Skeletal muscle cell (primary cell): ENCODE measurements at places on chromosomes 2 and 18.
A peak's percentile ranks its signal among the peaks of the same experiment; 100 is the strongest.

DNA sequence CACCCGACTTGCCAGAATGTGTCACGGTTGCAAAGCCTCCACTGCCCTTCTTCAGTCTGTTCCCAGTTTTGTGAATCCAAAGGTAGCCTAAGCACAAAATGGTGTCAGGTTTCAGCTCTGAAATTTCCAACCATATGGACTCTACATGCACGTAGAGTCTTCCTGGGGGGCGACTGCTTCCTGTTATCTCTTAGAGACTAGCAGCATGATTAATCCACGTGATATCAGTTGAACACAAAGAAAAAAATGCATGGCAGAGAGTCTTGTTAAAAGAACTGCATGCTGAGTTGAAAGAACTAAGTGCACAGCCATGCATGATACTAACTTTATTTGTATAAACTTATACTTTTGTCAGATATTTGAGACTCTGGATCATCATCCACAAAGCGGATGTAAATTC lies 404.4 kb downstream of the SOCS6 start:
- no peak for DNase-seq

DNA sequence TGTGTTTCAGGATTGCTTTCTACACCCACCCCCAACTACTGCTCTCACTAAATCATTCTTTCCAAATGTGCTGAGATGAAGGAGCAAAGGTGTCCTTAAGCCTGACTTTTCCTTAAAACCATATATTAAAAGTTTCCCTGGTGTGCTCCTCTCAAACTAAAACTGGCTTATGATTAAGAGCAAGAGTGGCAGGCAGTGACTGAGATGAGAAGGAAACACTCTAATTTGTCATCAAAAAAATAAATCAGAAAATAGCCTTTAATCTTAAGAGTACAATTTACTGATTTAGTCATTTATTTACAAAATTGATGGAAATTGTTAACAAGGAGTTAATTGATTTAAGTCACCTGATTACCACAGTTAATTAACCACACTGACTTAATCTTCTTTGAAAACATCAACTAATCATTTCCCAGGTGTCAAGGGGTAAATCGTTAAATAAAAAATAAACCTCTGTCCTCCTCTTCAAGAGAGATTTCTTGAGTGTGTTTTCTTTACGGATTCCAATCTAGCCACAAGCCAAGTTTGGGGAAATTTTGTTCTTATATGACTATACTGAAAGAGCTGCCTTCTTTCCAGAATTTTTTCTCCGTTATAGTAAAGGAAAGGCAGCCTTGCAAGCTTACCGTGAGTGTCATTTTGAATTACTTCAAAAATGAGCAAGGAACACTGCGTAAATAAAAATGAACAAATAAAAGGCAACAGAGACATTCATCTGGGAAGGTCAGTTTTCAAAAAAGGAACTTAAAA lies 17.4 kb downstream of the LRP2 start:
- no peak for DNase-seq

GRCh38 chr2:129070663-129071062 lies 752.0 kb upstream of the HS6ST1 start:
- no peak for DNase-seq

- DNase-seq: no peak
Measured at GRCh38 chr2:191951832-191952231, 104.9 kb upstream of the CAVIN2 start.

GRCh38 chr2:54903736-54904554 lies 146.3 kb downstream of the RTN4 start:
- peak; percentile 99 for DNase-seq

DNA sequence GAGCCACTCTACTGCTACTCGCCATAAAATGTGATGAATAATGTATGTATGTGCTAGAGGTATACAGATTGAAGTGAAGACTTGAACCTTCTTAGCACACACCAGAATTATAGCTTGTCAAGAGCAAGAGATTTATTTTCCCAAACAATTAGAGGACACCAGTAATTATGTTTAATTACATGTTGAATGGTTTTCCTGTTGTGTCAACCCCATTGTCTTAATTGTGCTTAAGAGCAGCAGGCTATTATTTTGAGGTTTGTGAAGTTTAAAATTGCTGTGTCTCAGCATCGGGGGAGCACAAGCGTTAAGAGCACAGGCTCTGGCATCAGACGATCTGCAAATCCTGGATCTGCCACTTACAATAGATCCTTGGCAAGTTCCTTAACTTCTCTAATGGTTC lies 29.0 kb downstream of the KIF5C start:
- DNase-seq: no peak

- no peak for DNase-seq
Measured at GRCh38 chr2:143410082-143410897, 281.1 kb downstream of the ARHGAP15 start.

DNA sequence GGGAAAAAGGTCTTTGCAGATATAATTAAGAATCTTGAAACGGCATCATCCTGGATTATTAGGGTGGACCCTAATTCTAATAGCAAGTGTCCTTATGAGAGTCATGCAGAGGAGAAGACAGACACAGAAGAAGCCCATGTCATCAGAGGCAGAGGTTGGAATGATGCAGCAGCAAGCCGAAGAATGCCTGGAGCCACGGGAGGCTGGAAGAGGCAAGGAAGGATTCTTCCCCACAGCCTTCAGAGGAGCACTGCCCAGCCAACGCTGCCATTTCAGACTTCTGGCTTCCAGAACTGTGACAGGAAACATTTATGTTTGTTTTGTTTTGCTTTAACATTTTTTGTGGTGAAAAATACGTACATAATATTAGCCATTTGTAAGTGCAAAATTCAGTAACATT lies 72.3 kb downstream of the MCFD2 start:
- DNase-seq: no peak

DNA sequence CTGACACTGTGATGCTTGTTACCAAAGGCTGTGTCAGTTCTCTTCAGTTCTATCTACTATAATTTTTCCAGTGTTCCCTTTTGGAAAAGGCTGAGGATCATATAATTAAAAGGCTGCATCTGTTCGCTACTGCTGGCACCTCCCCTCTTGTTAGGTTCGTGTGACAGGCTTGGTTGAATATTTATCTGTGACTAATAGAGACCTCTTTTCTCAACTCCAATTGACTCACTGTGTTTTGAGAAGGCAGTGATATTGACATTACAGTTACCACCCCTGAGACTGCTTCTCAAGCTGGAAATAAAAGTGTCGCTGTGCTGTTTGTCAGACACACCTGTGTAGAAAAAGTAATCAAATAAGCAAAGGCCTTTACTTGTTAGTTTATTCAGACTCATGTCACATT lies 205.5 kb upstream of the KCNH7 start:
- DNase-seq: no peak
